Mesothelial cell of epicardium (in vitro differentiated cells): ENCODE measurements at places on chromosomes 11 and 22. TPM values are rescaled to one million over a fixed set of nuclear protein-coding genes. Genes with fewer than 3 reads are reported as not detected.

The CD82 gene
- 10.6 to 11.8 TPM (median 11.2 TPM) in 3 replicates for total RNA-seq

The JAML gene
- total RNA-seq: not detected in 3 replicates

The OR2D2 gene
- total RNA-seq: 0.40 to 0.85 TPM (median 0.41 TPM) in 3 replicates

The DCUN1D5 gene
- total RNA-seq: 32.3 to 33.7 TPM (median 33.2 TPM) in 3 replicates

- peaks cover 8% of the 10 kb centered on the region for H3K27me3 ChIP-seq
- no peak for DNase-seq
- H3K27ac ChIP-seq: peak overlapping the region; percentile 59
Measured at GRCh38 chr11:69008737-69009440, 4.2 kb downstream of the MRGPRF start.

DNA sequence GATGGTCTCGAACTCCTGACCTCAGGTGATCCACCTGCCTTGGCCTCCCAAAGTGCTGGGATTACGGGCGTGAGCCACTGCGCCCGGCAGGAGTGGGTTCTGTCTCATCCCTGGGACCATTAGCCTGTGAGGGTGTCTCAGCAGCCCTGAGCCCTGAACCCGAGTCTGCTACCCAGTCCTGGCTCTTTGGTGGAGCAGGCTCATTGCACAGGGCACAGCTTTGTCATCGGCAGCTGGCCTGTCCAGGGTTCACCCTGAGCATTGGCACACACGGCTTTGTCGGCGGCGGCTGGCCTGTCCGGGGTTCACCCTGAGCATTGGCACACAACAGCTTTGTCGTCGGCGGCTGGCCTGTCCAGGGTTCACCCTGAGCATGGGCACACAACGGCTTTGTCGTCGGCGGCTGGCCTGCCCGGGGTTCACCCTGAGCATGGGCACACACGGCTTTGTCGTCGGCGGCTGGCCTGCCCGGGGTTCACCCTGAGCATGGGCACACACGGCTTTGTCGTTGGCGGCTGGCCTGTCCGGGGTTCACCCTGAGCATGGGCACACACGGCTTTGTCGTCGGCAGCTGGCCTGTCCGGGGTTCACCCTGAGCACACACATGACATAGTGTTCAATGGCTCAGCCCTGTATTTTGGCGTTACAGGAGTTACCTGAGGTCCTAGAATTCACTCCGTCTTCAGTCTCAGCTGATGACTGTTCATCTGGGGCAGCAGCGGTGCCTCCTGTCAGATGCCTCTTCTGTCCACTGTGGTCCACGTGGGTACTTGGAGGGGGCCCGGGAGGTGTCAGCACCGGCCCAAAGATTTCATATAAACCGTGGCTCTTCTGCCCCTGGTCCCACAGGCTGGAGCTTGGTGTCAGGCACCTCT is 1082.5 kb downstream of the BRD1 start:
- no peaks in the 10 kb centered on the region for H3K36me3 ChIP-seq
- no peak overlapping the region for H3K4me3 ChIP-seq
- H3K27ac ChIP-seq: no peak overlapping the region
- peaks cover 6% of the 10 kb centered on the region for H3K4me1 ChIP-seq

DNA sequence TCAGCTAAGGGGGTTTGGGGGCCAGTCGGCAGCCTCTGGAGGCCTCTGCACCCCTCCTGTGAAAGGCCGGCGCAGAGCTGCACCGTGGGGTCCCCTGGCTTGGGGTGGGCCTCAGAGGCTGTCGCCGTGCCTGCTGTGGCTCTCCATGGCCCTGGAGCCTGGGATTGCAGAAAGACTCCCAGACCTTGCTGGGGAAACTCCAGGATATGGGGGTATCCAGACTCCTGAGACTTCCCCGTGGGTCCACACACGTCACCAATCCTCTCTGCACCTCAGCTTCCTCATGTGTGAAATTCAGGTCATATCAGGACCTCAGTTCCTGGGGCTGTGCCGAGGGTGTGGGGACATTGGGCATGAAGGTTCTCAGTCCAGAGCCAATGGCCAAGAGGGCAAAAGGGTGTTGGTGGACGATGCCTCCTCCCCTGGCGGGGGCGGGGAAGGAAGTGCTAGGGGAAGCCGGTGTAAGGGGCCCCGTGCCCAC is 97.1 kb downstream of the KCNQ1 start:
- H3K4me3 ChIP-seq: no peak overlapping the region
- H3K4me1 ChIP-seq: peaks cover 8% of the 10 kb centered on the region

- no peak overlapping the region for H3K4me3 ChIP-seq
- no peak overlapping the region for H3K27ac ChIP-seq
- DNase-seq: no peak
- no peaks in the 10 kb centered on the region for H3K27me3 ChIP-seq
Measured at GRCh38 chr11:44573333-44573732, 7.9 kb downstream of the CD82 start.

DNA sequence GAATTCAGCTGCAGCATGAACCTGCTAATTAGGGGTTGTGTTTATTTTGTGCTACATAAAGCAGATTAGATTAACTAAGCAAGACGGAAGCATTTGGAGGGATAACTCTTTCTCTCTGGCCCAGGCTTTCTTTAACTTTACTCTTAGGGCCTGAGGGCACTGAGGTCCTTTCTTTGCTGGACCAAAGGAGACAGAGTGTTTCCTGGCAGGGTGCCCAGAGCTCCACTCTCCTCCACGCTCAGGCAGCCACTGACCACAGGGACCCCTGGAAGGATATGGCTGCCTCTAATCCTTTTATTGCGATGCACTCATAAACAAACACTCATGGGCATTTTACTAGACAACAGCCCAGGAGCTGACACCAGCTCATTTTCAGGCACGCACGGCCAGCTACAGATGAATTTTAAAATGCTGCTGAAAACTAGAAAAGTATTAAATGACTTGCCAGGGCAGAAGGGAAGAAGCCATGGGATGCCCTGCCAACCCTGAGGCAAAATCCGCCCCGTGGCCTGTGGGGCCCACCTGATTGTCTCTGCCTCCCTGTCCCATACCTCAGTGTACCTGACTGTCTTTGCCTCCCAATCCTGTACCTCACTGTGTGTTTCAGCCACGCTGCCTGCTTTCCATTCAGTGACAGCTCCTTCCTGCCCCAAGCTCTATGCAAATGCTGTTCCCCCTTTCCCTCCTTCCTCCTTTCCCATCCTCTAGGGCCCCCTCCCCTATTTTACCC is 192.6 kb upstream of the NAV2 start:
- peaks cover 22% of the 10 kb centered on the region for H3K4me1 ChIP-seq
- DNase-seq: no peak
- no peak overlapping the region for H3K4me3 ChIP-seq
- no peaks in the 10 kb centered on the region for H3K36me3 ChIP-seq

- H3K27me3 ChIP-seq: peaks cover 34% of the 10 kb centered on the region
- no peaks in the 10 kb centered on the region for H3K36me3 ChIP-seq
- no peak overlapping the region for H3K27ac ChIP-seq
- no peaks in the 10 kb centered on the region for H3K4me1 ChIP-seq
Measured at GRCh38 chr22:32024796-32025195, 18.3 kb upstream of the SLC5A1 start.

- H3K27ac ChIP-seq: no peak overlapping the region
- H3K4me3 ChIP-seq: no peak overlapping the region
- DNase-seq: no peak
- no peaks in the 10 kb centered on the region for H3K4me1 ChIP-seq
- no peaks in the 10 kb centered on the region for H3K36me3 ChIP-seq
- H3K27me3 ChIP-seq: no peaks in the 10 kb centered on the region
Measured at GRCh38 chr11:3073029-3073435, 15.8 kb upstream of the CARS1 start.

GRCh38 chr11:95853862-95854261 is 63.6 kb downstream of the CEP57 start:
- no peaks in the 10 kb centered on the region for H3K27me3 ChIP-seq
- DNase-seq: no peak
- no peak overlapping the region for H3K27ac ChIP-seq
- no peak overlapping the region for H3K4me3 ChIP-seq
- H3K36me3 ChIP-seq: peaks cover 26% of the 10 kb centered on the region

DNA sequence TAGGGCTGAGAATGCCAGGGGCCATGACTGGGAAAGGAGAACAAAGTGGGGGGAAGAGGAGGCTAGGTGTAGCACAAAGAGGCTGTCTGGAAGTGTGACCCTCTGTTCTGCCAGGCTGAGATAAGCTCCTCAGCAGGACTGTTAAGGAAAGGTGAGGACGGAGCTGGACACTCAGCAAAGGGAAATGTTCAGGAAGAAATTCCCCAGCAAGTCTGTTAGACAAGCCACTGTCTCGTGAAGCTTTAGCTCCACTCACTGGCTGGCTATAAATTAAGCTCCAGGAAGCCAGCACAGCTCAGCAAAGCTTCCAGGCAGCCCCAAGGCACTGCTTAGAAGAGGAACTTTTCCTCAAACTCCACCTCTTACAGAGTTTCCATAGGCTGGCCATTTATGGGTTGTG is 181.2 kb upstream of the API5 start:
- H3K36me3 ChIP-seq: no peaks in the 10 kb centered on the region
- no peaks in the 10 kb centered on the region for H3K27me3 ChIP-seq
- H3K4me3 ChIP-seq: no peak overlapping the region
- H3K27ac ChIP-seq: no peak overlapping the region
- no peak for DNase-seq

GRCh38 chr11:73996161-73996747 is 12.6 kb downstream of the UCP3 start:
- DNase-seq: no peak
- H3K4me1 ChIP-seq: no peaks in the 10 kb centered on the region
- no peaks in the 10 kb centered on the region for H3K27me3 ChIP-seq
- no peak overlapping the region for H3K27ac ChIP-seq

DNA sequence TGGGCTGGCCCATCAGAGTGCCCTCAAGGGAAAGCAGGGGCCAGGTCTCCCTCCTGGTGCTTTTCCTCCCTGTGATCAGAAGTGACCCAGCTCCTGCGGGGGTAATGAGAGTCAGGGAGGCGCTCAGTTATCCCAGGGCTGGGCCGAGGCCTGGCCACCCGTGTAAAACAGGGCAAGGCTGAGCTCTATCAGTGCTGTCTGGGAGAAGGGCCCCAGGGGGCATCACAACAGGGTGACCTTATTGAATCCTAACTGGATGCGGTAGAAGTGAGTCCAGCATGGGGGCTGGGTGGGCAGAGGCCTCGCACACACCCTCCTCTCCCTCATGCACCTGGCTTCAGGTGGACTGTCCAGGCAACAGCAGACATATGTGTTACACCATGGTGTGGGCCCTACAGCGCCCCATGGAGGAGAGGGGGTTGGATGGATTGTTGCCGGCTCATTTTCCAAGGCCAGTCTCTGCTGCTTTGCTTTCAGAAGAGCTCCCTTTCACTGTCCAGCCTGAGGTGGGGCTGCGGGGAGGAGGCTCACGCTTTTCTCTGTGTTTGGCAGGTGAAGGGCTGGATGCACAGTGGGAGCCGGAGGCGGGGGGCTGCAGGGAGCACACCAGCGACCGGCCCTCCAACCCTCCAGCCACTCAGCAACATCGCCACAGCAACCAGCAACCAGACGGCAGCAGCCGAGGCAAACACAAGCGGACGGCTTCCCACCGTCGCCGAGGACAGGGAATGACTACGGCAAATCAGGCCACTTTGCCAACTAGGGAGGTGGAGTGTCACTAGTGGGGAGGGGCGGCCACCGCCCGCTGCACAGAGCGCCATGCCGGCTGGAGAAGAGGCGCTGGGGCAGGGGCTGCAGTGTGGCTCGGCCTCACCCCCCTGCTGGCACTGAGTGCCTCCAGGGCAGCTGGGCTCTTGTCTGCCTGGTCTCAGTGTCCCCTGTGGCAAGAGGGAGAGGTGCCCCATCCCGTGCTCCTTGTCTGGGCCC is 24.7 kb downstream of the GNAZ start:
- H3K4me3 ChIP-seq: no peak overlapping the region
- no peak for DNase-seq
- no peaks in the 10 kb centered on the region for H3K27me3 ChIP-seq
- H3K4me1 ChIP-seq: no peaks in the 10 kb centered on the region
- H3K27ac ChIP-seq: no peak overlapping the region

GRCh38 chr22:17164392-17165024 is 5.4 kb upstream of the HDHD5 start:
- peaks cover 6% of the 10 kb centered on the region for H3K4me1 ChIP-seq
- no peak overlapping the region for H3K4me3 ChIP-seq
- no peaks in the 10 kb centered on the region for H3K27me3 ChIP-seq
- peaks cover 4% of the 10 kb centered on the region for H3K36me3 ChIP-seq
